ENCODE measurements at places on chromosomes 3 and 15.

DNA sequence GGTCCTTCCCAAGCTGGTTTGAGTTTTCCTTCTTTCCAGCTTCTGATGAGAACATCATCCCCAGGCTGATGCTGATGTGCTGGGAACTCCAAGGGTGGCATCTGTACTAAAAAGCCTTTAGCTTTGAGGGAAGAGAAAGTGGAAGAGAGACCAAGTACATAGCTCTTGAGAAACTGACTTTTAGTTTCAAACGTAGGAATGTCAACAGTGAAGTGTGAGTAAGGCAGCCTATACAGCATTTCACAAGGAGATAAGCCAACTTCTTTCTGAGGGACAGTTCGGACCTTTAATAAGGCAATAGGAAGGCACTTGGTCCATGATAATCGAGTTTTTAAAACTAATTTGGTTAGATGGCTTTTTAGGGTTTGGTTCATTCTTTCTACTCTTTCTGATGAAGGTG, 53.7 kb downstream of the DLG1 start:
- DNase-seq, result no peak

DNA sequence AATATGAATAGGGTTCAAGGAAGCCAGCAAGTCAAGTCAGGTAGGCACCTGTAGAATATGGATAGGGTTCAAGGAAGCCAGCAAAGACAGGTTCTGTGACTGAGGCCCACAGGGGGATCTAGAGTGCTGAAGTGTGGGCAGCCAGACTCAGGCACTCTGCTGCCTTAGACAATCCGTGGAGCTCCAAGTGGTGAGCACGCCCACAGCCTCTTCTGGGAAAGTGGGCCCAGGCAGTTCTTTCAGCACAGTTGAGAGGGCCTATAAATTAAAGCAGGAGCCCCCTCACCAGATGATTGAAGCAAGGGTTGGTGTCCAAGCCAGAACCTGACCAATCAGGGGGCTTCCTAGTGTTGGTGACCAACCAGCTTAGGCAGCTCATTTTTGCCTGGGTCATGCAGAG, 51.0 kb downstream of the ANP32A start:
- no peak for DNase-seq

- DNase-seq, result no peak
Measured at GRCh38 chr3:183099838-183100204, 525 bp upstream of the MCCC1 start.

GRCh38 chr3:124486324-124486723, 243.9 kb upstream of the UMPS start:
- DNase-seq, result no peak

DNA sequence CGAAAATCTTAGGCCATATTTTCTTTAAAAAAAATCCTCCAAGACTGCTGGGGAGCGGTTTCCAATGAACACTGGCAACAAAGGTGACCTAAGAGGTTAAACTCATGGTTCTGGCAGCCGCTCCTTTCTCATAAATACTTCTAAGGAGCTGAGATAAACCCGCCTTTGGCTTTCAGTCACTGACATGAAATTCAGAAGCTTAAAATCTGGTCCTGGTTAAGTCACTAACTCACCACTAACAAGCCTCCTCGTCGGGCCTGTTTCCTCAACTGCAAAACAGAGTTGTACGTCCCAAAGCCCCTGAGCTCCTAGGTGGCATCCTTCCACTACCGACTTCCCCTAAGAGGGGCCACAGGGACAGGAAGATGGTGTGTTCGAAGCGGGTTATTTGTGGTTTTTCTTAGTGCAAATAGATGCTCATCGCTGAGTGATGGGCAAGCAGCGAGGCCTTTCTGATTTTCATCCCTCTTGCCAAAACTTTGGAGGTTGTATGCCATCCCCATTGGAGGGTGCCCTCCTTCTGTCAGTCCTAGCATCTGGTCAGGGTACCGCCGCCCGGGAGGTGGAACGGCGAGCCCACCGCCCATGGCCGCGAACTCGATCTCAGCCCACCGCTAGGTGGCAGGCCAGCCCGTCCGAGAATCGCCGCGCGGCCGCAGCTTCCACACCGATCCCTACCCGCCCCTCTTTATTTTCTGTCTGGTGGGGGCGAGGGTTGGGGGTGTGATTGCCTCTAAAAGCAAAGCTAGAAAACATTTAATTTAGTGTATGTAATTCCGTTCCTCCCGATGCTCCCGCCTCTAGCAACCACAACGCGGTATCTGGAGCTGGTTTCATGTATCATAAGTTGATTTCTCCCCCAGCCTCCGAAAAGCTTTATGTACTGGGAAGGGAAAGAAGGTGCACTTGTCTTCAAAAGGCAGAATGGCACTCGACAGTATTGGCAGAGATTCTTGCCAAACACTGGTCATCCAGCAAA, 4.6 kb downstream of the BCL6 start:
- peak; percentile 57 for DNase-seq

- no peak for DNase-seq
Measured at GRCh38 chr15:73809728-73810501, 56.8 kb upstream of the INSYN1 start.

DNA sequence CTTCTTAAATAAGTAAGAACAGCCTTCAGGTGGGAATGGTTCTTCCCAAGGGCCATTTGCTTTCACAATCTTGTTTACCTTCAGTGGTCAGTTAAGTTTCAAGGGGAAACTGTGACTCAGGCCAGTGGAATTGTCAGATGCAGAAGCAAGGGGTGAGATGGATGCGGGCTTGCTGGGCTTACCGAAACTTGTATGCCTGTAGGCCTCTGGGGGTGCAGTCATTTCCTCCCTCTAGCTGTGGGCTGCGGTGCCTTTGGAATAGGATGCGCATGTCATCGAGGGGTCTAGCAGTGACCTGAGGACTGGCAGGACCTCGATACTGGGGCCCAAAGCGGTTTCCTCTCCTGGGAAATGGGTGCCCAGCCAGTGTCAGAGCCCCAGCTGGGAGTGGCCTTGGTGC, 121.6 kb downstream of the EEFSEC start:
- no peak for DNase-seq

GRCh38 chr3:128312271-128312670, 154.4 kb downstream of the DNAJB8 start:
- DNase-seq, result no peak

GRCh38 chr3:159971311-159971710, 17.3 kb upstream of the IL12A start:
- no peak for DNase-seq

DNA sequence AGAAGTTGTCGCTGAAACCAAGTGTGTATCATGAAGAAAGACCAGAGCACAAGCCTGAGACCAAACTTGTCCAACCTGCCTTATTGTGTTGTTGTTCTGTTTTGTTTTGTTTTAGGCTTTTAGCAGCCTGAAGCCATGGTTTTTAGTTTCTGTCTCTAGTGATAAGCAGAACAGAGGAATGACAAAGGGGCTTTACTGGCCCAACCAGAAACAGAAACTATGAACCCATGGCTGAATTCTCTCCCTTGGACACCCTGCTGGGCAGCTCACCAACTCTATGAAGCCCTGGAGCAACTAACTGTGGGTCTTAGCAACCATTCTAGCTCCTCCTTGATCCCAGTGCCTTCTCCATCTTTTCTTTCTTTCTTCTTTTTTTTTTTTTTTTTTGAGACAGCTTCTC, 30.3 kb downstream of the HCLS1 start:
- no peak for DNase-seq

GRCh38 chr3:72912532-72912931, 24.7 kb downstream of the GXYLT2 start:
- no peak for DNase-seq

DNA sequence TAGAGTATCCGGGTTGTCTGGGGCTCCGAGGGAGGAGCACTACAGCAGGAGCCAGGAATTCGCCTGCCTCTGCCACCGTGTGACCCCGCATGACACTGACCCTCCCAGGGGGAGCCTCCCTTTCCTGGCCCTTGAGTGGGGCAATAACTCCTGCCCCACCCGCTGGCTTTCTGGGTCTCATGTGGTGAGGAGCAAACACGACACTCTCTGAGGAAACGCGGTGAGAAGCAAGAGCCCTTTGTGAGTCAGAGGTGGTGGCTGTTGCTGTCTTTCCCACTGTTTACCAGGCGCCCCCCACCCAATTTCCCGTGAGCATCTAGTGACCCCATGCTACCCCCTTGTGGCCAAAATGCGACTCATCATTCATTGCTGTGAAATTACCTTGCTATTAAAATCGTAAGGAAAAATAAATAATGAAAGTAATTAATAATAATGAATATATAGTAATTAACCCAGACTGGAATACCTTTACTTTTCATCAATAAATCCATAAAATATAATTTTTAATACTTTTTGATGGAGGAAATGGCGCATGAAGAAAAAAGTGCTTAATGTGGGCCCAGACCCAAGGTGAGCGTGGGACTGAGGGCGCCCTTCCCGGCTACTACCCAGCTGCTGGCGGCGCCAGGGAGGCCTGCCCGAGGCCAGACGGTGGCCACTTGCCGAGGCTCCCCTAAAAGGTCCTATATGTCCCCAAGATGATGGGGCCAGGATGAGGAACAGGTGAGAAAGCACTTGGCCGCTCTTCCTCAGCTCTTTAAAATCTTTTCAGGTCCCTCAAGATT, 29.3 kb downstream of the CCNL1 start:
- DNase-seq, result peak; percentile 95

GRCh38 chr3:45635475-45636256, 41.1 kb downstream of the LIMD1 start:
- DNase-seq, result no peak

- no peak for DNase-seq
Measured at GRCh38 chr15:89105147-89105546, 16.9 kb downstream of the ABHD2 start.

DNA sequence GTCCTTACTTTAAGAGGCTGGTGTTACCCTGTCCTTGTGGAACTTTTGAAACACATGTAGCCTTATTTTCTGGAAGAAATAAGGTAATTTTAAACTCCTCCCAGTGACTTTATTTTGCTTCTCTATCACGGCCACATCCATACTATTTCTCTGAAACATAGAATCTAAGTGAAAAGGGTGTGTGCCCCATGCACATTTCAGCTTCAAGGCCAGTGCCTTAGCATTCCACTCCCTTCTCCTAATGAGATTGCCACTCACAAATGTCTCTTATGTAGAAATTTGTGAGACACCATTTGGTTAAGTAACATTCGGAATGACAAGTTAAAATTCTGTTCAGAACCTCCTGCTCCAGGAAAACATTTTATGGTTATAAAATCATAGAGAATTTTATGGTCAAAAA, 562.7 kb downstream of the TUSC7 start:
- no peak for DNase-seq

GRCh38 chr15:70923311-70924080, 30.9 kb downstream of the LRRC49 start:
- no peak for DNase-seq

- DNase-seq, result no peak
Measured at GRCh38 chr3:56125358-56126005, 342.8 kb downstream of the ERC2 start.

- no peak for DNase-seq
Measured at GRCh38 chr15:57235873-57236272, 140.4 kb upstream of the CGNL1 start.

DNA sequence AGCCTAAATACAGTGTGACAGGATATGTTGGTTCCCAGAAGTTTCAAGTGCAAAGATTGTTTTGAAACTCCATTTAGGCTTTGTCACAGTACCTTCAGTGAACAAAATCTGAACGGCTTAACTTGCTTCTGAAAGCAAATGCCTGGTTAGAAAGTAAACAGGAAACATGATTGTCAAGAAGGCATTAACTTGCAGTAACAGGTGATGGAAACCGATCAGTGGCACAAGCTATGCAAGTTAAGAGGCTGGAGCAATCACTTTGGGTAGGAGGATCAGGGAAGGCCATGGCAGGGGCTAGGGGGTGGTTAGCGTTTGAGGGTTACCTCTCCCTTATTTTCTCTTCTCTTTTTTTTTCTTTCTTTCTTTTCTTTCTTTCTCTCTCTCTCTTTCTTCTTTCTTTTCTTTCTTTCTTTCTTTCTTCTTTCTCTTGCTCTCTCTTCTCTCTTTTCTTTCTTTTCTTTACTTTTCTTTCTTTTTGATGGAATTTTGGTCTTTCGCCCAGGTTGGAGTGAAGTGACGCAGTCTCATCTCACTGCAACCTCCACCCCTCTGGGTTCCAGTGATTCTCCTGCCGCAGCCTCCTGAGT, 2.4 kb downstream of the HYKK start:
- no peak for DNase-seq

DNA sequence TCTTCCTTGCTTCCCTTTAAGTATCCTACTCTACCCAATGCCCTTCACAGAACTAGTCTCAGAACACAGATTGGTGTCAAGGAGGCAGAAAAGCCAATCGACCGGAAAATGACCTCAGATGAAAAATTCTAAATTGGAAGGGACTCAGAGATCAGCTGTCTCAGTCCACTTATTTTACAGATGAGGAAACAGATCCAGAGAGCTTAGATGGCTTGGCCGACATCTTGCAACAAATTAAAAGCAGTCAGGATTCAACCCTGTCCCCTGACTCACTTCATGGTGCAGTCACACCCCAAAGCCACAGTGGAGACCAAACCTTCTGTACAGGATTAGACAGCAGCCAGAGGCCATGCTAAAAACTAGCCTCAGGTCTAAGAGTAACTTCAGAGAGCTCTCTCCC, 169.3 kb upstream of the BHLHE40 start:
- no peak for DNase-seq

- no peak for DNase-seq
Measured at GRCh38 chr3:125236331-125236903, 23.9 kb upstream of the SLC12A8 start.

DNA sequence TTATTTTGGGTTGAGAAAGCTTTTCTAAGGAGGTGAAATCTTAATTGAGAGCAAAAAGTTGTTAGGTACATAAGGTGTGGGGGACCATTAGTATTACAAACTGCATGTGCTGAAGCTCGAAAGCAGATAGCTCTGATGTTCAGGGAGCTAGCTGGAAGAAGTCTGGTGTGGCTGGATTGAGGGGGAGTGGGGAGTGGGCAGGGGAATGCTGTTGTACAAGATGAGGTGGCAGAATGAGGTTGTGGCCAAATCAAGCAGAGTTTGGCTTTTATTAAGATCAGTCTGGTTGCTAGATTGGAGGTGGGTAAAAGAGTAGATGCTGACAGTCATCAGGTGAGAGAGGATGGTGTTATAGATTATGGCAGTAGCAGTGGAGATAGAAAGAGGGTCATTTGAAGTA, 32.1 kb downstream of the UBE2E2 start:
- DNase-seq, result no peak

GRCh38 chr3:186760141-186760833, 23.1 kb upstream of the EIF4A2 start:
- DNase-seq, result no peak

- no peak for DNase-seq
Measured at GRCh38 chr3:38493031-38493430, 3.1 kb upstream of the EXOG start.

GRCh38 chr15:98648654-98649471, 524 bp downstream of the IGF1R start:
- no peak for DNase-seq

- no peak for DNase-seq
Measured at GRCh38 chr3:118527514-118528044, 507.1 kb downstream of the IGSF11 start.

GRCh38 chr3:145820170-145820569, 340.8 kb downstream of the PLOD2 start:
- no peak for DNase-seq

GRCh38 chr15:25170113-25170731, 215.4 kb downstream of the SNRPN start:
- no peak for DNase-seq

- DNase-seq, result no peak
Measured at GRCh38 chr3:33145901-33146580, 32.2 kb downstream of the CRTAP start.
